ENCODE measurements at places on chromosomes 13 and 19. TPM values are rescaled to one million over a fixed set of nuclear protein-coding genes. Genes with fewer than 3 reads are reported as not detected.

Gene CDC42EP5
- 11.5 TPM for total RNA-seq

Gene C19orf67
- not detected for total RNA-seq

Gene LIG4
- total RNA-seq: 5.4 TPM

Gene TEX29
- not detected for total RNA-seq

Gene TBXA2R
- 2.9 TPM for total RNA-seq

Gene CRTC1
- 2.6 TPM for total RNA-seq

Gene ZNF66
- 0.51 TPM for total RNA-seq

Gene NDUFA3
- total RNA-seq: 38.1 TPM

Gene ZNF579
- total RNA-seq: 10.8 TPM

Gene LPAR2
- total RNA-seq: 19.8 TPM

Gene LENG9
- total RNA-seq: 8.7 TPM

Gene CILP2
- 0.63 TPM for total RNA-seq

Gene TMPRSS9
- not detected for total RNA-seq

Gene CYP4F8
- total RNA-seq: not detected
